ENCODE measurements at places on chromosomes 2 and 18. TPM values are rescaled to one million over a fixed set of nuclear protein-coding genes. Genes with fewer than 3 reads are reported as not detected.
A peak's percentile ranks its signal among the peaks of the same experiment; 100 is the strongest.

Gene ACADL
- not detected for polyA plus RNA-seq

DNA sequence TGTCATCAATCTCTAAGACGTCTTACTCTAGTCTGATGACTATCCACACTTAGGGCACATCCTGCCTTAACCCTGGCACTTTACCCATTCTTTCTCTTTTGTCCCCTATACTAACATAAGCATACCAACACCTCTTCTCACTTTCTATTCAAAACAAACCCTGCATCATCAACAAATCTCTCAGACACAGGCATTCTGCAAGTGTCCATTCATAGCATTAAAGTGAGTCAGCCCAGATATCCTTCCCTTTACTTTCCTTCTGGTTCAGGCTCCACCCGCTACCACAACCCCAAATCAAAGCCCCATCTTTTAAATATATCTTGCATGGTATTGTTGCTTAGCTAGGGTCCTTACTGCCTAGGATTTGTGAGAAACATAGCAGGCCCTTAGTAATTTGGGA lies 3.8 kb downstream of the GRB14 start:
- no peaks in the 10 kb centered on the region for H3K4me1 ChIP-seq
- no peaks in the 10 kb centered on the region for H3K36me3 ChIP-seq
- no peak for DNase-seq
- H3K27ac ChIP-seq: no peak overlapping the region
- H3K4me3 ChIP-seq: no peak overlapping the region

DNA sequence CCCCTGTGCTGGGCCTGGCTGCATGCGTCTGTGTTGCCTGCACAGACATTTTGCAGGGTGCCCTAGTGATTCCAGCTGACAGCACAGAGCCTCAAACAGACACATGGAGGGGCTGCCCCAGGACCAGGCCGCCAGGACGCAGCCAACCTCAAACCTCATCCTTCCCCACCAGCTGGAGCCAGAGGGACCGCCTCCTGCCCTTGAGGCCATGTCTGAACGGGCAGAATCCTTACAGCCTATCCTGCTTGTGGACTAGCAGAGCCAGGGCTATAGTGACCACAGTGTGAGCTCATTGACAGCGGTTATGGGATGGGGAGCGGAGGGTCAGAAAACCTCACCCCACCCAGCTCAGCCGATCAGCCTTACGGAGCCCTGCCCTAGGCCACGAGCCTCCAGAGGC lies 22.4 kb downstream of the ODC1 start:
- no peak overlapping the region for H3K4me3 ChIP-seq
- no peak overlapping the region for H3K27ac ChIP-seq
- no peaks in the 10 kb centered on the region for H3K4me1 ChIP-seq
- peak; percentile 64 for DNase-seq
- H3K36me3 ChIP-seq: peaks cover 3% of the 10 kb centered on the region
- H3K27me3 ChIP-seq: no peaks in the 10 kb centered on the region

DNA sequence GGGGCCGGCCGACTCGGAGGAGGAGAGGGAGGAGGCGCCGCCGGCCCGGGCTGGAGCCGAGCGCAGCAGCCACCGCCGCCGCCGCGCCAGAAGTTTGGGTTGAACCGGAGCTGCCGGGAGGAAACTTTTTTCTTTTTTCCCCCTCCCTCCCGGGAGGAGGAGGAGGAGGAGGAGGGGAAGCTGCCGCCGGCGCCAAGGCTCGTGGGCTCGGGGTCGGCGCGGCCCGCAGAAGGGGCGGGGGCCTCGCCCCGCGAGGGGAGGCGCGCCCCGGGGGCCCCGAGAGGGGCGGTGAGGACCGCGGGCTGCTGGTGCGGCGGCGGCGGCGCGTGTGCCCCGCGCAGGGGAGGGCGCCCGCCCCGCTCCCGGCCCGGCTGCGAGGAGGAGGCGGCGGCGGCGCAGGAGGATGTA lies 316 bp downstream of the CRIM1 start:
- H3K27me3 ChIP-seq: peaks cover 5% of the 10 kb centered on the region
- H3K36me3 ChIP-seq: no peaks in the 10 kb centered on the region
- peaks cover 87% of the 10 kb centered on the region for H3K4me1 ChIP-seq
- H3K4me3 ChIP-seq: peak overlapping the region; percentile 80

GRCh38 chr2:190535586-190535985 lies 1.1 kb upstream of the NEMP2 start:
- no peak for DNase-seq
- H3K4me3 ChIP-seq: no peak overlapping the region
- H3K27me3 ChIP-seq: no peaks in the 10 kb centered on the region
- H3K36me3 ChIP-seq: no peaks in the 10 kb centered on the region

DNA sequence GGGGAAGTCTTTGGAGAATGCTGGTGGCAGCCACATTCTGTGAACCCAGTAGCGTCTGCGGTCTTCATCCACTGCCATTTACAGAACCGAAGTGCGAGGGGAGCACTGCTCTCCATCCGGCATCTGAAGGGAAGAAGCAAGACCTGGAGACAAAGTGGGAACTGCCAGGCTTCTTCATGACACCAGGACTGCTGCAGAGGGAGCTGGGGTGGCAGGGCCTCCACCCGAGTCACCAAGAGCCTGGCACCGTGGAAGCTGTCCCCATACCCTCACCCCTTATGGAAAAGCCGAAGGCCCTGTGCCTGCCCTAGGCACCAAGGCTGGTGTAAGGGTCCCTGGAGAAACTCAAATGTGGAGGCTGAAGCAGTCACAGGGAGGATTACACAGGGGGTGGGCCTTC lies 79.8 kb downstream of the CIB4 start:
- DNase-seq: peak; percentile 34
- no peaks in the 10 kb centered on the region for H3K36me3 ChIP-seq
- H3K4me3 ChIP-seq: no peak overlapping the region

DNA sequence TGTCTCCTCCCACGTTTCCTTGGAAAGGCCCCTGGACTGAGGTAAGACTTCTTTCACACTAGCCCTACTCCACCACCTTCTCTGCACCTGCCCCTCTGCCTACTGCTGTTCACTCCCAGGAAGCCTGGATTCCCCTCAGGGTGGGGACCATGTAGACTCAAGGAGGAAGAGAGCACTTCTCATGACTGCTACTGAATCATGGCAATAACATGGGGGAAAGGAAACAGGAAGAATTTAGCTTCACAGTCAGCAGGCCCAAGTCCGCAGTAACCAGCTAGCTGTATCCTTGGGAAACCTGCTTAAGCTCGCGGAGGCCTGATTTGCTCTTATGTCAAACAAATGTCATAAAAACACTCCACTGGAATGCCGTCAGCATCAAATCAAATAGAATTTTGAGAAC lies 126.2 kb upstream of the CAPN13 start:
- H3K4me1 ChIP-seq: no peaks in the 10 kb centered on the region
- H3K27ac ChIP-seq: no peak overlapping the region
- H3K27me3 ChIP-seq: no peaks in the 10 kb centered on the region
- no peaks in the 10 kb centered on the region for H3K36me3 ChIP-seq
- DNase-seq: no peak

- no peaks in the 10 kb centered on the region for H3K36me3 ChIP-seq
- peak; percentile 86 for DNase-seq
- no peak overlapping the region for H3K27ac ChIP-seq
- H3K4me1 ChIP-seq: peaks cover 61% of the 10 kb centered on the region
- H3K4me3 ChIP-seq: no peak overlapping the region
- no peaks in the 10 kb centered on the region for H3K27me3 ChIP-seq
These were observed 114.5 kb downstream of the RNF144A start for GRCh38 chr2:7031547-7032245.

GRCh38 chr2:10169581-10169980 lies 47.0 kb downstream of the RRM2 start:
- H3K4me1 ChIP-seq: no peaks in the 10 kb centered on the region
- no peaks in the 10 kb centered on the region for H3K27me3 ChIP-seq
- no peaks in the 10 kb centered on the region for H3K36me3 ChIP-seq

GRCh38 chr18:45715212-45715780 lies 8.7 kb upstream of the SLC14A1 start:
- H3K36me3 ChIP-seq: no peaks in the 10 kb centered on the region
- H3K27me3 ChIP-seq: no peaks in the 10 kb centered on the region

Gene FBXO36
- 0.59 TPM for polyA plus RNA-seq

- no peak for DNase-seq
- H3K4me1 ChIP-seq: no peaks in the 10 kb centered on the region
- H3K4me3 ChIP-seq: no peak overlapping the region
These were observed 108.4 kb upstream of the YPEL5 start for GRCh38 chr2:30038419-30038818.
